ENCODE measurements at places on chromosomes 16 and 17. TPM values are rescaled to one million over a fixed set of nuclear protein-coding genes. Genes with fewer than 3 reads are reported as not detected.

The DPEP1 gene
- total RNA-seq = not detected

The ANKRD13B gene
- total RNA-seq = 8.0 TPM

The RPL13 gene
- total RNA-seq = 4,039 TPM

The KRTAP4-9 gene
- total RNA-seq = not detected

The SPATA22 gene
- total RNA-seq = 0.50 TPM

The PTX4 gene
- total RNA-seq = 0.75 TPM

The NRN1L gene
- 0.99 TPM for total RNA-seq

The TMEM220 gene
- total RNA-seq = 12.6 TPM

The TM4SF5 gene
- total RNA-seq = not detected

GRCh38 chr17:76720211-76720610 is 6.2 kb downstream of the JMJD6 start:
- H3K4me1 ChIP-seq = peaks cover 68% of the 10 kb centered on the region
- no peak for DNase-seq
- H3K27ac ChIP-seq = no peak overlapping the region

DNA sequence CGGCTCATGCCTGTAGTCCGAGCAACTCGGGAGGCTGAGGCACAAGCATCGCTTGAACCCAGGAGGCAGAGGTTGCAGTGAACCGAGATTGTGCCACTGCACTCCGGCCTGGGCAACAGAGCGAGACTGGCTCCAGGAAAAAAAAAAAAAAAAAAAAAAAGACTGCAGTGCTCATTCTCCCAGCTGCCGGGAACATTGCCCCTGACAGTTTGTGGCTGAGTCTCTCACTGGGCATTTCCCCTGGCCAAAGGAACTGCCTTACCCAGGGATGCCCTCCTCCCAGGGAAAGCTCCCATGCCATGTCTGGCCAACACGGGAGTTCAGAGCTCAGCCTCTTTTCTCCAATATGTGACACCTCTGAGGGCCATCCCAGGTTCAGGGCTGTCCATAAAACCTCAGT is 21.3 kb upstream of the USP10 start:
- H3K27me3 ChIP-seq = no peaks in the 10 kb centered on the region
- H3K36me3 ChIP-seq = no peaks in the 10 kb centered on the region
- no peak overlapping the region for H3K4me3 ChIP-seq
- H3K27ac ChIP-seq = no peak overlapping the region
- peaks cover 8% of the 10 kb centered on the region for H3K4me1 ChIP-seq

DNA sequence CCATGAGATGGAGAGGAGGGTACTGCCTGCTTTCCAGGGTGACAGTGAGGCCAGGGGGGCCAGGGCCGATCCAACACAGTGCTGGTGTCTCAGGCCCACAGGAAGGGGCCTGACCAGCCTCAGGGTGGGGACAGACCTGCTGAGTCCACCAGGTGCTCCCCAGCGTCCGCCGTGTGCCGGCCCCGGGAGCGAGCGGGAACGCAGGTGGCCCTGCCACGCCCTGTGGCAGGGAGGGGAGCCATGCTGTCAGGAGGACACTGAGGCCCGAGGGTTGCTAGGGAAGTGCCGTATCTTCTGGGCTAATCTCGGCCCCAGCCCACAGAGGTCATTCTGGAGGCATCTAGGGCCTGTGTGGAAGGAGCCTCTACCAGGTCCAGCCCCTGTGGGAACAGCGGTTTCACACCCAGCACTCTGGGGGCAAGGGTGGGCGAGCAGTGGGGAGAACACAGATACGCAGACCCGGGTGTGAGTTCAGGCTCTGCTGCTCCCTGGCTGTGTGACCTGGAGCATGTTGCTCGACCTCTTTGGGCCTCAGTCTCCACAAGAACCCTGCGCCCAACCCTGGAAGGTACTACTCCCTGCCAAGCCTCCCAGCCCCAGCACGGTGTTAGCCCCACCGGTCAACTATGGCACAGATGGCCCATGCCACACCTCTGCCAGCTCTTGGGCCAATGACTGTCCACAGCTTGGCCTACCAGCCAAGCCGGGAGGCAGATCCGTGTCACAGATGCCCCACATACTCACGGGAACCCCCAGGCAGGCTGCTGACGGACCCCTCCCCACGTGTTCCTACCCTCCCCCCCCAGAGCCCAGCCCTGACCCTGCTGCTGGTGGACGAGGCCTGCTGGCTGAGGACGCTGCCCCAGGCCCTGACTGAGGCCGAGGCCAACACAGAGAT is 43.9 kb upstream of the ZC3H18 start:
- H3K27me3 ChIP-seq = no peaks in the 10 kb centered on the region
- H3K36me3 ChIP-seq = peaks cover 15% of the 10 kb centered on the region
- peaks cover 51% of the 10 kb centered on the region for H3K4me1 ChIP-seq
- no peak for DNase-seq

GRCh38 chr16:13909872-13910303 is 10.1 kb upstream of the ERCC4 start:
- no peaks in the 10 kb centered on the region for H3K36me3 ChIP-seq
- no peak overlapping the region for H3K4me3 ChIP-seq
- DNase-seq = no peak

GRCh38 chr17:42647778-42648177 is 11.3 kb upstream of the TUBG2 start:
- no peaks in the 10 kb centered on the region for H3K4me1 ChIP-seq
- H3K27ac ChIP-seq = no peak overlapping the region
- no peak for DNase-seq
- no peak overlapping the region for H3K4me3 ChIP-seq

- no peaks in the 10 kb centered on the region for H3K4me1 ChIP-seq
- no peaks in the 10 kb centered on the region for H3K36me3 ChIP-seq
- H3K27me3 ChIP-seq = no peaks in the 10 kb centered on the region
- DNase-seq = no peak
Measured at GRCh38 chr17:73482894-73483293, 161.4 kb downstream of the SDK2 start.

- H3K27me3 ChIP-seq = no peaks in the 10 kb centered on the region
- no peaks in the 10 kb centered on the region for H3K4me1 ChIP-seq
- no peak overlapping the region for H3K27ac ChIP-seq
- DNase-seq = no peak
- no peak overlapping the region for H3K4me3 ChIP-seq
Measured at GRCh38 chr16:87303431-87303930, 13.7 kb downstream of the C16orf95 start.

DNA sequence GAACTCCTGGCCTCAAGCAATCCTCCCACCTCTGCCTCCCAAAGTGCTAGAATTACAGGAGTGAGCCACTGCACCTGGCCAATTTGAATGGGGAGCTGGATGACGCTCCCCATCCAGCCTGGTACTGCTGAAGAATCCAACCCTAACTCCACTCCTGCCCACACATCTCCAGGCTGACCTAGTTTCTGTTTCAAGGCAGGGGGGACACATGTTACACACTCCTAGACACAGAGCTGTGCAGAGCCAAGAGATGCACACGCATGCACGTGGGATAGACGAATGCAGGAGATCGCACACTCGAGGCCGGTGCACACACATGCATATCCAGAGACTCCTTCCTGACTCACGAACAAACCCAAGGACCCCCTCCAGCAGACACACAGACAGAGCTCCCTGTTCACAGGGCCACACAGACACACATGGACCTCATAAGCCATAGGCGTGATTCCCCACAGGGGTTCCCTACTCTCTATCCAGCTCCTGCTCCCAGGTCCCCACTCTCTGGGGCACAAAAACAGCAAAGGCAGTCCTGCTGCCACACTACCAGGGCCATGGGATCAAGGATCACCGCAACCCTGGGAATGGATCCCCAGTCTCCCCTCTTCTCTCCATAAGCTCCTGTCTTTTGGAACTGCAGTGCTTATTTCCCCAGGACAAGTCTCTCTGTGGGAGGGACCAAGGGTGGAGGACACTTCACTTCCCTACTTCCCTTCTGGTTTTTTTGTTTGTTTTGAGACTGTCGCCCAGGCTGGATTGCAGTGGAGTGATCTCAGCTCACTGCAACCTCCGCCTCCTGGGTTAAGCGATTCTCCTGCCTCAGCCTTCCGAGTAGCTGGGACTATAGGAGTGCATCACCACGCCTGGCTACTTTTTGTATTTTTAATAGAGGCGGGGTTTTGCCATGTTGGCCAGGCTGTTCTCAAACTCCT is 14.4 kb downstream of the EPOP start:
- no peak overlapping the region for H3K4me3 ChIP-seq
- H3K27me3 ChIP-seq = no peaks in the 10 kb centered on the region
- no peak overlapping the region for H3K27ac ChIP-seq
- H3K4me1 ChIP-seq = peaks cover 13% of the 10 kb centered on the region

DNA sequence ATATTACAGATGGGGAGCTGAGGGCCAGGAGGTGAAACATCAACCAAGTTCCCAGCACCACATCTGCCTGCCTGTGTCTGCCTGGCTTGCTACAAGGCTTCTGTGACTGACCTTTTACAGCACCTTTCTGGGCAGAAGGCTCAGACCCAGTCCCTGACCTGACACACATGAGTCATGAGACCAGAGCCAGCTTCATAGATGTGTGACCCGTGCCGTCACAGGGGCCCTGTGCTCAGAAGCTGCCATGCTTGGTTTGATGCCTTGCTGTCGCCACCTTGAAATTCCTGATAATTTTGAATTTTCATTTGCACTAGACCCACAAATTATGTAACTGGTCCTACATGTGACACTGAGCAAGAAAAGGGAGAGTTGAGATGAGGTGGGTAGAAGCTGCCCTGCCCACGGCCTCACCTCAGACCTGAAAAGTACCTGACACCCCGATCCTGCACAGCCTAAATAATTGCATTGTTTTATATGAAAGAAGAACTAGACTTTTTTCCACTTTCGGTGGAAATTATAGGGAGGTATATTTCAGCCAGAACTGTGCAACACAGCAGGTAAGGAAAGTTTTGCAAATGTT is 13.3 kb upstream of the PECAM1 start:
- no peak overlapping the region for H3K27ac ChIP-seq
- DNase-seq = no peak
- H3K36me3 ChIP-seq = no peaks in the 10 kb centered on the region
- no peak overlapping the region for H3K4me3 ChIP-seq
- H3K4me1 ChIP-seq = no peaks in the 10 kb centered on the region

- no peaks in the 10 kb centered on the region for H3K27me3 ChIP-seq
- H3K4me1 ChIP-seq = peaks cover 43% of the 10 kb centered on the region
- peak overlapping the region; percentile 100 for H3K27ac ChIP-seq
- peak overlapping the region; percentile 84 for H3K4me3 ChIP-seq
- peaks cover 30% of the 10 kb centered on the region for H3K36me3 ChIP-seq
- no peak for DNase-seq
Measured at GRCh38 chr17:82458885-82459424, 414 bp downstream of the NARF start.

DNA sequence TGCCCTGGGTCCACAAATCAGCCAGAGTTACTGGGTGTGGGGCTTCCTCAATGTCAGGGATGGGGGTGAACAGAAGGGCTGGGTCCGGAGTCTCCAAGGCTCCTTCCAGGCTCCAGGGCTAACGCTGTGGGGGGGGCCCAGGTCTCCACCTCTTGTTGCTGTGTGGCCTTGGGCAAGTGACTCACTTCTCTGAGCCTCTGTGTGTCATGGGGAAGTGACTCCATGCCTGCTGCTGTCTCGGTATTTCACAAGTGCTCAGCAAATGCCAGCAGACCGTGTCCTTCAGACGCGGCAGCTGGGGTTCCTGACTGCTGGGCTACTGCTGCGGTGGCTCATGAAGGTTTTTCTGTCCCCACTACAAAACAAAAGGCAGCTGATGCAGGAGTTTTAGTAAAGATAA is 26.6 kb downstream of the JPH3 start:
- H3K4me1 ChIP-seq = no peaks in the 10 kb centered on the region
- H3K27ac ChIP-seq = no peak overlapping the region
- no peak overlapping the region for H3K4me3 ChIP-seq
- no peaks in the 10 kb centered on the region for H3K27me3 ChIP-seq
- DNase-seq = no peak
- H3K36me3 ChIP-seq = no peaks in the 10 kb centered on the region

DNA sequence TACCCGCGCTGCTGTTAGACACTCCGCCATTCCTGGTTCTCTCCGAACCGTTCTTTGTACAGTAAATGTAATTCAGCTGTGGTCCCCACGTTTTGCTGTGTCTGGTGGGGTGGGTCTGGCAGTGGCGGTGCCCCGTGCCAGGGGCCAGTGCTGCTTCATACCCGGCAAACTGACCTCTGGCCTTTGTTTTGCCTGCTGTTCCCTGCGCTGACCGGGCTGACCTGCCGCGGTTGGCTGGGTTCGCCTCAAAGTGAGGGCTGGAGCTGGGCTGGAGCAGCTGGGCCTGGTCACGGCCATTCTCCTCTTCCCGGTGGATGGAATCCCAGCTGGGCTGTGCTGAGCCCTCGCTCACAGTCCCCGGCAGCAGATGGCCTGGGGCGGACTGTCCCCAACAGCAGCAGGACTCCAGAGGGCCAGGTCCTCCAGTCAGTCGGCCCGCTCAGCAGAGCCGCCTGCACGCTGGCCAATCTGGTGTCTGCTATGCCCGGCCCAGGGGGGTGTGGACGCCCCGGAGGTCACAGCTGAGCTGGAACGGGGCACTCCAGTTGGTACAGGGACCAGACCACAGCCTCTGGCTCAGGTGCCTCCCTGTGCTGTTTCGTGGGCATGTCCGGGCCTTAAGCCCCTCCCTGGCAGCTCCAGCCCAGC is 1.5 kb upstream of the WFIKKN1 start:
- peaks cover 11% of the 10 kb centered on the region for H3K4me1 ChIP-seq
- no peak for DNase-seq
- peaks cover 10% of the 10 kb centered on the region for H3K36me3 ChIP-seq
- no peak overlapping the region for H3K27ac ChIP-seq
- peaks cover 21% of the 10 kb centered on the region for H3K27me3 ChIP-seq

DNA sequence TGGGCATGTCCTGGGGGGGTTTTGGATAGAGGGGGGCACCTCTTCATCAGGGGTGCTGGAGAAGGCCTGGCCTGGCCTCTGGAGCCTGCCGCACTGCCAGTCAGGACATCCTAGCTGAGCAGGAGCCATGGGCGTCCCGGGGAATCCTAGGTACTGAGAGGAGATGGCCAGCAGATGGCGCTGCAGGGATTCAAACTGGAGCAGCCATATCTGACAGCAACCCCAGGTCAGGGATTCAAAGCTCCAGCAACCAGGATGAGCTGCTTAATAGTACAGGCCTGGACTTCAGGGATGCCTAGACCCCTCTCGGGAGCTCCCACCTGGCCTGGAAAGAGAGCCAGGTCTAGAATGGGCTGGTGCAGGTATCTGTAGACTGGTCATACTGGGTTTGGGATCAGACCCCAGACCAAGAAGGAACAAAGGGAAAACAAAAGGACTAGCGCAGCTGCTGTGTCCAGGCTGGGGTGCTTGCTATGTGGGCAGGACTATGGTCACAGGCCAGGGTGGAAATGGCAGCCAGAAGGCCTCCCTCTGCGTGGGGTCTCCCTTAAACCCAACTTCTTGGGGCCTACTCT is 306.9 kb upstream of the RBFOX1 start:
- DNase-seq = no peak
- no peaks in the 10 kb centered on the region for H3K27me3 ChIP-seq
- H3K4me3 ChIP-seq = no peak overlapping the region
- no peak overlapping the region for H3K27ac ChIP-seq
- H3K4me1 ChIP-seq = no peaks in the 10 kb centered on the region

DNA sequence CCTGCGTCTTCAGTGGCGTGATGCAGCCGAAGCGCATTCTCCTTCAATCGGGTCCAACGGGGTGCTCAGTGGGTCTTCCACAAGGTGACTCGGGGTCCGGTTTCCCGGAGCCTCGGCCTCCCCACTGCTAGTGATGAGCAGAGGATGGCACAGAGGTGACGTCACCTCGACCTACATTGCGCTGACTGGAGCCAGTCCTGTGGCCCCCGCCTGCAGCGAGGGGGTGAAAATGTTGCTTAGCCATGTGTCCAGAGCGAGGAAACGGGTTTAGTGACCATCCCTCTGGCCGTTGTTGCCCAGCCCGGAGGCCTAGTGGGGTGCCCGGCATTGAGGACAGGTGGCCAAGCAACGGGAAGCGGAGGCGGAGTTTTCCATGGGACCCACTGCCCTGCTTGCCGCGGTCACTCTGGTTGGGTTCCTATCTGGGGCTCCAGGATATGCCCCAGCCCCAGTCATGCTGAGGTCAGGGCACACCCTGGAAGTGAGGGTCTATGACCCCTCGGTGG is 190.6 kb upstream of the CIBAR2 start:
- H3K36me3 ChIP-seq = no peaks in the 10 kb centered on the region
- H3K4me1 ChIP-seq = peaks cover 44% of the 10 kb centered on the region
- no peaks in the 10 kb centered on the region for H3K27me3 ChIP-seq
- H3K27ac ChIP-seq = no peak overlapping the region
- no peak for DNase-seq
- H3K4me3 ChIP-seq = no peak overlapping the region

All from esophagus muscularis mucosa (tissue), 4 donors.